ENCODE measurements at places on chromosomes 6 and 20.

DNA sequence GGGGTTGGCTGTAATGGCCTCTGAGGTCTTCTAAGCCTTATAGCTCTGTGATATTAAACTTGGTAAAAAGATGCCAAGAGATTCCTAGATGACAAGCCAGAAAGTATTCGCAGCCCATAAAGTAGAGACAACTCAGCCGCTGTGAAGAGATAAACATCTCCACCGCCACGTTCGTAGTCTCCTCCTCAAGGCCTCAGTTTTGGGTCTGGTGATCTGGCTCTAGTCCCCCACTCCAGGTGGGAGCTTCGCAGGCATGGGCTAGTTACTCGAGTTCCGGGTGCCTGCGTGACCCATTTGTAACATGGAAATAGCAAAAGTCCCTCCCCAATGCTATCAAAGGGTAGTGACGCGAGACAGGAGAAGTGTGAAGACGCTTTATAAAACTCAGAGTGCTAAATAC is 28.3 kb upstream of the AFDN start:
- DNase-seq, result no peak

DNA sequence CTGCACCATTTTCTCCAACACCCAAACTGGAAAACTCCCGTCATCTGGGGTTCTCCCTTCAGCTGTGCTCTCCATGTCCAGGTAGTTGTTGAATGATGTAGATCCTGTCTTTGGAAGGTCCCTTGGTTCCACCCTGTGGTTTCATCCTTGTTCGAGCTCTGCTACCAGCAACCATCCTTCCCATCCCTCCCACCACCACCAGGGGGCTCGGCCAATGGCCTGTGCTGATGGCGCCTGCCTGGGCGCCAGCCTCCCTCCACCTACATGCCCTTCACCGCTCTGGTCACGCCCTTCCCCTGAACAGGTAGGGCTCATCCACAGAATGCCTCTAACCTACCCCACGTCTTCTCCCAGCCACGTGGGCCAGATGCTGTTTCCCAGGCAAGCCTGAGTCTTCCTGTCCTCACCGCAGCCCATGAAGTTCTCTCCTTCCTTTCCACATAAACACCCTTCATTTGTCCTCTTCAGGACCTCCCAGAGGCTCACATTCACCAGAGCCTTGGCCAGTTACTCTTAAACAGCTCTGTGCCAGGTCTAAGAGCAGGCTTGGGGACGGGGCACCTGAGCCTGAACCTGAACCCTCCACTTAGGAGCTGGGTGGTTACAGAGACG is 75.1 kb upstream of the DUSP22 start:
- DNase-seq, result no peak

DNA sequence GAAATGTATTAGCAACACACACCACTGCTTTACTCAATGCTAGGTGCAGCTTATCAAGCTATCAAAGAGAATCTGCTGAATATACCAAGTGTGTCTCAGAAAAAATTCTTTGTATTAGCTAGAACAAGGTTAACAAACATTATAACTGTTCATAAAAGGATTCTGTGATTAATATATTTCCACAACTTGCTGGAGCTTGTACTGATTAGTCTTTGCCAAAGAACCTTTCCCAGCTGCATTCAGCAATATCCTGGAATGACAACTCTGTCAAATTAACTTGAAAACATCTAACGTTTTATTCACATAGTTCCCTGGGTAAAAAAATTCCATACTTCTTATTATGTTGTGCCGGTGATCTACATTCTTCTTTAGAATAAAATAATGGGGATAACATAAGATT is 252.7 kb downstream of the FOXC1 start:
- no peak for DNase-seq

GRCh38 chr20:11791835-11792567 is 125.7 kb upstream of the BTBD3 start:
- DNase-seq, result no peak
